ENCODE measurements at places on chromosomes 7 and 10.

- no peak for DNase-seq
These were observed 13.8 kb downstream of the UBE2D1 start for GRCh38 chr10:58348571-58349033.

DNA sequence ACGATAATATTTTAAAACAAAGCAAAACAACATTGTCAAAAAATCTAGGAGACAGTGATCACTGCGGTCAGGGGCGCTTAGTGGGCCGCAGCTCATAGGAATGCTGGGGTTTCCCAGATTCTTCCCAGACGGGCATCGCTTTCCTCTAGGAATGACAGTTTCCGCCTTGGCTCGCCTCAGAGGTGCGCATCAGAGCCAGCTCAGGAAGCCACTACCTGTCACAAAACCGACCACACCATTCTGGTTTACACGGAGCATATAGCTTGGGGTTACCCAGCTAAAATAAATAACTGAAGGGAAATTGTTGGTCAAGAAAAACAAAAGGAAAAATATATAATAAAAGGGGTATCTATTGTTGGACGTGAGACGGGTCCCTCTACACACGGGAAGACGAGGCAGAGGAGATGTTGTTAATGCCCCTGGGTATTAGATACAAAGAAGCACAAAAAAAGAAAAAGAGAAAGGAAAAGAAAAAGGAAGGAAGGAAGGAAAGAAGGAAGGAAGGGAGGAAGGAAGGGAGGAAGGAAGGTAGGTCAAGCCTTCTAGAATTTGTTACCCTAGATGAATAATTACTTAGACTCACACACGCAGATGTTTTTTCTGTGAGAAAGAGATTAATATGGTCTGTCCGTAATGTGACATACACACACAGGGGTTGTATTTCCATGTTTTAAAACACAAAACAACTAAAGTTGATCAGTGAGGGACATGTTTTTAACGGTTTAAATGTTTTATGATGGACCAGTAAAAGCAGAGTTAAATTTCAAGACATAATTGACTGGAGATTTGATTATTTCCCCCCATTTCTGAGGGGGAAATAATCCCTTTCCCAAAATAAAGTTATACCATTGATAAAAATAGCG is 292.4 kb upstream of the NFE2L3 start:
- no peak for DNase-seq

DNA sequence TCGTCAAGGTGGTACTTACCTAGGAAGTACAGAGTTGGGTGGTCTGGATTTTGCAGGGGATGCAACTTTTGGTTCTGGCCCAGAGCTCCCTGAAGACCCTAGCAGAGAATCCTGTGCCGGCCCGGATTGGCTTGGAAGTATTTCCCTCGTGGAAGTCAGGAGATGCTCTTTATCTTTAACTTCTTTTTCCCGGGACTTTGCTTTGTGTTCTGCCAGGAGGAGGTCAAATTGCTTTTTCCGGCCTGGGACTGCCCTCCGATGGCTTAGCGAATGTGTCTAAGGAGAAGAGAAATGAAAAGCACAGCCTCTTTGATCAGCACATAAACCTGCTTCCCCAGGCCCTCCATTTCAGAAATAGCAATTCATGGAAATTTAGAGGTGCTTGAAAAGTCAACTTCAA is 57.0 kb upstream of the EFCAB10 start:
- no peak for DNase-seq

DNA sequence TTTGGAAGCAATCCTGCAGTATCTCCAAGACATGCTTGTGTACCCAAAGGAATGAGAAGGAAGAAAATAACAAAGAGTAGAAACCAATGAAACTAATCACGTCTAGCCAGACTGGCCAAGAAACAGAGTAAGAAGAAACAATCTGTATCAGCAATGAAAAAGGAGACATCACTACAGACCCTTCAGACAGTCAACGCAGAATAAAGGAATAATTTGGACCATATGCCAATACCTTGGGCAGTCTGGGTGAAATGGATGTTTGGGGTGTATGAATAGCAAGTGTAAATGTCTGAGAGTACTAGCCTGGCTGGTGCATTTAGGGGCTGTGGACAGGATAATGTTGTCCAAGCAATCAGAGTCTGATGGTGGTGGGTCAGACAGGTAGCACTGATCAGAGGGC is 61.1 kb downstream of the SLC29A4 start:
- no peak for DNase-seq

DNA sequence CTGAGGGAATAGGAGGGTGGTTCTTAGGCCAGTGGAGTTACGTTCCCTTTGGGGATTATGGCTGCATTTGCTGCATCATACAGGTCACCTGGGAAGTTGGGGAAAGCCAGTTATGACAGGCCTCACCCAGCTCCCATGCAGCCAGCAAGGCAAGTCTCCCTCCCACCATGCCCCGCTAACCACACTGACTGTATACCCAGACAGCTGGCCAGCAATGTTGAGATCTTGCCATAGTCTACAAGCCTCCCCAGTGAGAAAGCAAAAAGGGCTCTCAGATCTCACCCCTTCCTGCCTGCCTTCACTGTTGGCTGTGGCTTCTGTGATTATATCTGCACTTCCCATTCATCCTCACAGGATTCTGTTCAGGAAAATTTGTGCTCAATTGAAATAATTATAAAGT is 133.3 kb upstream of the HGF start:
- DNase-seq = no peak

DNA sequence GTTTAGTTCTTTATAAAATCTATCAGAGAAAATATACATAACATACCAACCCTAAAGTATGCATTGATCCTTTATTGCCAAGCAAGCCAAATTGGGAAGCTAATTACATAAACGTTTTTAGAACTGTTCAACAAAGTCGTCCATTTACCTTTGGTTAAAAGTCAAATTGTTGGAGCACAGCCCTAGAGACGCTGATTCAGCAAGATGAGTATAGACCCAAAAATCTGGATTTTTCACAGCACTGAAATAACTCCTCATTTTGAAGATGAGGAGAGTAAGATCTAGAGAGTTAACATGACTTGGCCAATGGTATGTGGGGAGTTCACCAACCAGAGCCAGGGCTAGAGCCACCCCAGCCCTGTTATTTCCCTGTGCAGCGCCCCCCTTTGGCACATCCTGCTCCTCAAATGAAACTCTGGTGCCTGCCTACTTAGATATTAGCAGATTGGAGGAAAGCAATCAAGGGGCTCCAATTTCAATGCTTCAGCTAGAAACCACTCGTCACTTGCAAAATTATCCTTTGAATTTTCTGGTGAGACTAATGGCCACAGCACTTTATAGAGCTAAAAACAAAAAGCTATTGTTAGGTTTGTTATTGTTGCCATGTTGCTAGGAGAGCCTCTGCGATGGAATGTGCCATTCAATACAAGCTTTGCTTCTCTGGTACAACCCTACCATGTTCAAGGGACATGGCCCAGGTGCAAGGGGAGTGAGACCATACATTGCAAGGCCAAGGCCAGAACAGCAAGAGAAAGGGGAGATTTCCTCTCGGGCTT is 132.6 kb upstream of the ZEB1 start:
- peak; percentile 22 for DNase-seq

DNA sequence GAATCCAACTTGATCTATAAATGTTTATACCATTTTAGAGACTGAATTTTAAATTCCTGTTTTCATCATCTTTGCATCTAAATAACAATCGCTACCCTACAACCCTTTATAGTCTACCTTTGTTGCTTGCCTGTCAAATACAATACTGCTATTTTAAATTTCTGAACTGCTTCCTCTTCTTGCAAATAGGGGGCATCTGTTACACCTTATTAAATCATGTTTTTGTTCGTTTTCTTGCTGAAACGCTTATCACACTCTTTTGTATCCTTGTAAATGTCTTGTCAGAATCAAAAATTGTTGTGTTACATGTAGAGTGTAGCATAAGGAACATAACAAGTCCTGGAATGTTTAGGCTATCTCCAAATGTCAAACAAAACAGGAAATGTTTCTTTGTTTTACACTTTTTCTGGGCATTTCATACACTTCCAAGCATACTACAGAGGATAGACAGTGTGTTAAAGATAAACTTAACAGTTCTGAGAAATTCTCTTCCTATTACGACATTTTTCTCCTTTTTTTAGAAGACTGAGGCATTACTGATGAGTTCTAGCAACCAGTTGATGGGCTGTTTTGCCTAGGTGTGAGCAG is 281.3 kb downstream of the GPR158 start:
- DNase-seq = no peak

- DNase-seq = no peak
These were observed 221.4 kb upstream of the SEMA3C start for GRCh38 chr7:81140252-81140651.

- no peak for DNase-seq
These were observed 111.9 kb upstream of the IGFBP3 start for GRCh38 chr7:46032942-46033341.

DNA sequence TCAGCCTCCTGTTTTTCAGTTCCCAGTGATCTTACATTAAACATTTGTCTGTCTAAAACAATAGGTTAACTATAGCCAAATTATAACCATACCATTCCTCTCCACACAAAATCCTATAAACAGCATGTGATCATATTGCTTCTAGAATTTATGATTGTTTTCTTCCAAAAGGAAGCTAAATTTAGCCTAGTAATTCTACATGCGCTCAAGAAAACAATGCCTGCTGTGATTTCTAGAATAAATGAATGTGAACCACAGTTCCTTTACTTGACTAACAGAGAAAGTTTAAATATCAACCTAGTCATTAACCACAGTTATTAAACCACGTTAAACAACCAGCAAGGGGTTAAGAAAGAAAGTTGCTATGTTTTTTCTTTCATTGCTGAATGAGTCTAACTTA is 26.4 kb downstream of the MET start:
- no peak for DNase-seq
